Fibroblast of the conjunctiva (primary cell): ENCODE measurements at places on chromosomes 7 and 10.

- no peak for DNase-seq
Measured at GRCh38 chr10:83934641-83935338, 204.5 kb upstream of the GHITM start.

DNA sequence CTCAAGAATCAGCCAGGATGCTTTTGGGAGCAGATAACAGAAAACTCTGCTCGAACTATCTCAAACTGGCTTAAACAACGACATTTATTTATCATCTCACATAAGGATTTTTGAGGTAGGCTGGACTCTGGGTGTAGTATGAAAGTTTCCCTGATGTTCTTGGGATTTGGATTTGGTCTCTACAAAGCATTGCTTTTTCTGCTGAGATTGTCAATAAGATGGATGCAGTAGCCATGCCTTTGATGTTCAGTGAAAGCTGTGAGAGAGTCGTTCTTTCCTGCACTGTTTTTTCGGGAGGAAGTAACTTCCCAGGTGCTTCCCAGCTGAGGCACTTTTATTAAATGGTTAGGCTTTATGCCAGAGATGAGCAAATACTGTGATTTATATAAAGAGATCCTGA, 181.1 kb downstream of the PRKG1 start:
- no peak for DNase-seq

- no peak for DNase-seq
Measured at GRCh38 chr7:75771224-75771623, 787 bp downstream of the CCL26 start.

DNA sequence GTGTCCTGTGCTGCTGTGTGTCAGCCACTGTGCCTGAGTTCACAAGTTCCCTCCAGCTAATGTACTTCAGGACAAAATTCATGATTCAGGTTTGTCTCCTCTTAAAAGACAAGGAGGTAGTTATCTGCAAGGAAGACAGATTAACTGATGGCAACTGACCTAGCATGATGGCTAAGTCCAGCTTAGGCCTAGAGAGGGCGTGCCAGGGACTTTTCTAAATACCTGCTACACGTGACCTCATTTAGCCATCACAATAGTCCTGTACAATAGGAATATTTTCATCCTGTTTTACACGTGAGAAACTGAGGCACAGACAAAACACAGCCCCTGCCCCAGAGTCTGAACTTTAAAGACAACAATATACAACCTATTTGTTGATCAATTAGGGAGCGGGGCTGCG, 275.7 kb downstream of the XPNPEP1 start:
- DNase-seq = no peak
